ENCODE measurements at places on chromosomes 11 and 22.

DNA sequence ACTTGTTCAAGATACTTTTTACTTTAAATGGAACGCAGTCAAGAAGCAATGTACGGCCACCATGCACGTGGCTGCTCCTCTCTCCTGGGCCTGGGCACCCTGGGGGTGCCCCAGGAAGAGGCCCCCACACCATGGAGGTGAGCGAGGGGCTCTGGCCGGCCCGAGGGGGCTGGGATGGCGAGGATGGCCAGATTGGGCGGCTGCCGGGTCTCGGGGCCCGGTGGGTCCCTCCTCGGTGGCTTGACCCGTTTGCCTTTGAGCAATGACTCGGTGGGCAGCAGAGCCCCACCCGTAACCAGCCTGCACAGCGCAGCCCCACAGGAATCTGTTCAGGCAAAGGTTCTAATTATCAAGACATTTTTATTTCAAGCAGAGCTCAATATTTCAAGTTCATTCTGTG lies 167.4 kb downstream of the BRD1 start:
- DNase-seq: no peak

DNA sequence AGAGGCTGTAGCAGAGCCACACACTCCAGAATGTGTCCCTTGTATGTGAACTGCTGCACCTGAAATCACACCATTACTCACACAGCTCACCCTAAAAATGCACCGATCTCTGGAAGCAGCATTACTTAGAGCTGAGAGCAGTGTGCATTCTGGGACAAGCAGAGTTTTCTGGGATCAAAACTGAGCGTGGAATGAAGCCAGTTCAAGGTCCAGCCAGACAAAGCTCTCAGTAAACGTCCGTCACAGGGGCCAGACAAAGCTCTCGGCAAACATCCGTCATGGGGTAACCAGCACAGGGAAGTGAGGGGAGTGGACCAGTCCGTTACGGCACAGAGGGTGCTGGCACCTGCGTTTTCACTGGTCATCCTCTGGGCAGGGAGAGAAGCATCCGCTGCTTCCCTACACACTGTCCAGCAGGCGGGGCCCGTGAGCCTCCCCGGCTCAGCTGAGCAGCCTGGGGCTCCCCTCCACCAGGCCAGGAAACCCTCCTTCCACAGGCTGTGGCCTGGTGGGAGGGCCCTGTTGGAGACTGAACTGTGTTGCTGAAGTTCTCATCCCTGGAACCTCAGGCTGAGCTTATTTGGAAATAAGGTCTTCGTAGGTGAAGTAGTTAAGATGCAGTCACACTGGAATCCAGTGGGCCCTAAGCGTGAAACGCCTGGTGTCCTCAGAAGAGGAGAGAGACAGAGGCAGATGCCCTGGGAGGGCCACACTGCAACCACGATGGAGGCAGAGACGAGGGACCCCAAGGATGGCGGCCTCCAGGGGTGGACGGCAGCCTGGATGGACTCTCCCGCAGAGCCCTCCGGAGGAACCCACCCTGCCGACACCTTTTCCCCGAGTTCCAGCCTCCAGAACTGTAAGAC lies 883.9 kb downstream of the BRD1 start:
- no peak for DNase-seq

DNA sequence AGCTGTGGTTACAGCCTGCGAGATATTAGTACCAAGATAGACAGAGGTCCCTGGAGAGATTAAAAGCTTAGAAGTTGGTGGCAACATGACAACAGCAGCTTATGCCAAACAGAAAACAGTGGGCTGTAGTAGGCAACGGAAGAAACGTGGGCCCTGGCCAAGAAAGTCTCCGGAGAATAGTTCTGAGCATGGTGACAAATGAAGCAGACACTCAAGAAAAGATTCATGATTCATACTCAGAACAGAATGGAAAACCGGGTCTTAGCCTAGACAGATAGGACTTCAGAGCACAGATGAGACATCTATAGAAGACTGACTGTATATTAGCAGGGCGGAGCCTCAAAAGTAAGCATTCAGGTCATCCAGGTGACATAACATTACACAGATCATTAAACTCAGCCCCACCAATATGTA lies 727.4 kb downstream of the ETS1 start:
- no peak for DNase-seq

- DNase-seq: no peak
Measured at GRCh38 chr11:14826600-14826999, 65.4 kb downstream of the CYP2R1 start.

DNA sequence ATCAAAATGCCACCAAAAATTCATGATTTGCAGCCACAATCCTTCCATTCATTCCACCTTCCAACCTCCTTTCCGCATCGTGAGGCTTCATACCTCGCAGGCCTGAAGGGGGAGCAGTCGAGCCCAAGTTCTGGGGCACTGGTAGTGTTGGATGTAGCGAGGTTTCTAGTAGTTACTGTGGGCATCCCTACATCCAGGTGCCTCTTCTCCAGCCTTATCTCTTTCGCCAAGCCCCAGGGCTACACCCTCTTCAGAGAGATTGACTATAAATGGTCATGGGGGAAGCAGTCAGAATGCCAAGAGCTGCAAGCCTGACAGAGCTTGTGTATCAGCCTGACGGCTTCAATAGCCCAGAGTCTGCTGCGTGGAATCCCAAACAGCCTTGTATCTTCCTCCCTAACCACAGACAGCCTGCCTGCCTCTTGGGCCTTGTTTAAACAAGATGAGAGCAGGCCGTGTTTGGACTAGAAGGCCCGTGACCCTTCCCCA lies 28.9 kb downstream of the CLMP start:
- no peak for DNase-seq

GRCh38 chr22:39055658-39056057 lies 15.0 kb downstream of the APOBEC3F start:
- no peak for DNase-seq
